Foreskin keratinocyte (primary cell): ENCODE measurements at places on chromosomes 7 and 10.

- DNase-seq: no peak
Measured at GRCh38 chr7:50418526-50419290, 31.4 kb downstream of the FIGNL1 start.

DNA sequence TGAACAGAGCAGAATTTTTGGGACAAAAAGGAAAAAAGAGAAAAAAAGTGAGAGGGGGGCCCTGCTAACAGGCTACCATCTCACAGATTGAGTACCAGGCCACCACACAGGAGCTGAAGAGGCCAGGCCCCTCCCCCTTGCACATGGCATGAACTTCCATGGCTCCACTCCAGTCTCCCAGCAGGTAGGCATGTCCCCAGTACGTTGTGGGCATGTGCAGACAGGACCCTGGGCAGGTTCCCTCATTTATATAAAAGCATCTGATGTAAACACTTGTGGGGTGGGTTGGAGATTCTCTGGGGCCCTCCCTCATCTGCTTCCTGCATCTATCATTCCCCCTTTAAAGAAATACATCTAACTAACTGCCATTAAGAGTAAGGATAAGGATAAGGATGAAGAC is 45.0 kb upstream of the AKR1C1 start:
- no peak for DNase-seq

- DNase-seq: no peak
Measured at GRCh38 chr7:35260246-35260645, 6.3 kb upstream of the TBX20 start.

GRCh38 chr7:20021831-20022230 is 195.4 kb downstream of the MACC1 start:
- no peak for DNase-seq

DNA sequence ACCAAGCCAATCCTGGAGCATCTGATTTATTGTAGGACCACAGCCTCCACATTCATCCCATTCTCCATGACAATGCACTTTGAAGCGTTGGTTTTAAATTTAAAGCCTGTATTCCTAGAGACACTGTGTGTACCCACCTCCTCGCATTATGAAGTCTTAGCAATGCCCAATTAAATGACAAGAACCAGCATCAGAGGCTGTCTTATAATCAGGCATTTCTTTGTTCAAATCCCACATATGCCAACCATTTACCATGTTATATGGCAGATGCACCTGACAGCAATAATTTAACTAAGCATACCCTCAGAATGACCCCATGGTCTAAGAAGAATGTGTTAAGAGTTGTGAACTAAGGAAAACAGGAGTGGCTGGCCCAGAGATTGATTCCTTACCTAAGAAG is 188.2 kb downstream of the IPMK start:
- DNase-seq: no peak

GRCh38 chr10:10845185-10845584 is 172.5 kb upstream of the CELF2 start:
- no peak for DNase-seq

GRCh38 chr7:148697256-148698006 is 1.3 kb upstream of the CUL1 start:
- DNase-seq: no peak

DNA sequence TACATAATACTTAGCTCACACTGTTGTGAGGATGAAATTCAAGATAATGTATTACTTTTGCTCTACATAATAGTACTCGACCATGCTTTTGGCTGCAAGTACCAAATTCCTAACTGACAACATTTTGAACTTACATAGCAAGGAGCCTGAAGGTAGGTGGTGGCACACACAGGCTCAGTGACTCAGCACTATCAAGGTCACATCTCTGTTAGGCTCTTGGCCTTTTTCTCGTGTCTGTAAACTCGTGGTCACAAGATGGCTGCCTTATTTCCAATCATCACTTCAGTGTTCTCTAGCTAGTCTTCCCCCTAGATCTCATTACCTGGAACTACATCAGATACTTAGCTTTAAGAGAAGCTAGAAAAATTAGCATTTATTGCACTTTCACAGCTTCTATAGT is 61.4 kb upstream of the ABCB5 start:
- no peak for DNase-seq

DNA sequence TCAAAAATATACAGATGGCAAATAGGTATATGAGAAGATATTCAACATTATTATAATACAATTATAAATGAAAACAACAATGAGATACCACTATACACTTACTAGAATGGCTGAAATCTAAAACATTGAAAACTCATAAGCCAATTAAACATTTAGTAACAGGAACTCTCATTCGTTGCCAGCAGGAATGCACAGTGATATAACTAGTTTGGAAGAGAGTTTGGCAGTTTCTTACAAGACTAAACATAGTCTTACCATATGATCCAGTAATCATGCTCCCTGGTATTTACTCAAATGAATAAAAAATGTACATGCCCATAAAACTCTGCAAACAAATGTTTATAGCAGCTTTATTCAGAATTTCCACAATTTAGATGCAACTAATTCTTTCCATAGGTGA is 476.2 kb upstream of the COBL start:
- DNase-seq: no peak

DNA sequence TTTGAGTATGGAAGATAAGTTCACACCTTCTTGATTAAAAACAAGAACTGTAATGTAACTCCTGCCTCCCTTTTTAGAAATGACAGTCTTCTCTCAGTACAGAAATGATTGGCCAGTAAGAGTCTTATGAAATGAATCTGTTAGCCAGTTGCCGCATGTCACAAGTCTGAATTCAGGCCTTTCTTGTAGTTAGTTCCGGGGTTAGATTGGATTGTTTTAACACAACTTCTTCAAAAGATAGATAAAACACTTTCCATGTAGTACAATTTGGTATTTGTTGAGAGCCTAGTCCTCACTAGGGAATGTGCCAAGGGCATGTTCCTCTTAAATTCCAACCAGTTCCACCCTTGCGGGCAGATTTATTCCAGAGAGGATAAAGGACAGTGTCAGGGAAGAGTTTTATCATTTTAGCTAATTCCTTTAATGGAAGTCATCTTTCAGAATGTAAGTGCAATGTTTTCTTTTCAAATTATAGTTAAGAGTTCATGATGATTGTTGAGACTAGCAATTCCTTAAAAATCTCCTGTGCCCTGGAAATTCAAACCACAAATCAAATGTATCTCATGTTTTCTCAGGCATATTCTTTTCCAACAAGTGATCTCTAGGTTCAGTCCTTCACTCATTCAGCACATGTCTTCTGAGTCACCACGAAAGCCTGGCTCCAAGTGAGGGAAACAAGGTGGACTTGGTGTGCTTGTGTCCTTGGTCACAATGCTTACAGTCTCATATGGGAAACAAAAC is 4.1 kb downstream of the FHIP2A start:
- no peak for DNase-seq

DNA sequence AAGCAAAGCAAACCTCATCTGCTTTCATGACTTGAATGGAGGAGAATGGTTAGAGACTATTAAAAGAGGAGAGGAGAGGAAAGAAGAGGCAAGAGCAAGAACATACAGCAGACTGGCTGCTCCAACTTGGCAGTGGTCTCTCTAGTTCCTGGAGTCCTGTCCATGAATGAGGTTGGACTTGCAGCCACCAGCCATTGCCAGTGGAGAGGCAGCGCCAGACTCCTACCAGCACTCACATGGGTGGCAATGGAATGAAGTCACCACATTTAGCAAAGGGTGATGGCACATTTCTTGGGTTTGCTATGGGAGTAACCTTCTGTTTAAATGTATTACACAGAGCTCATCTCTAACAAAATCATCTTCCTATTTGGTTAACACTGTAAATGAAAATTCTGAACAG is 257.8 kb upstream of the IMMP2L start:
- DNase-seq: no peak

DNA sequence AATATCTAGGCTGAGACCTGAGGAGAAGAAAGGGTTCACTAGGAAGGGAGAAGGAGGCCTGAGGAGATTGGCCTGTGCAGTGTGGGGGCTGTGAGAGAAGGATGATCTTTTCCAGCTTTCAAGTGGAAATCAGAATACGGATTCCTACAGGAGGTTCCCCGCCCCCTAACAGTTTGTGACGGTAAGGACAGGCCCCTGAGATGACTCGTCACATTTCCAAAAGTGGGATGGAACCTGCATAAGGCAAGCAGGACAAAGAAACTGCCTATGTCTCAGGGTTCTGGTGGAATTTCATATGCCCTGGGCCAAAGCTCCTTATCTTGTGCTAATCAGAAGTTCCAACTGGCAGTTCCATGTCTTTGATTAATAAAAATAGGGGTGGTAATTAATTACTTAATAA is 275.6 kb downstream of the SNX10 start:
- no peak for DNase-seq

- no peak for DNase-seq
Measured at GRCh38 chr10:113459626-113460280, 93.1 kb upstream of the HABP2 start.

DNA sequence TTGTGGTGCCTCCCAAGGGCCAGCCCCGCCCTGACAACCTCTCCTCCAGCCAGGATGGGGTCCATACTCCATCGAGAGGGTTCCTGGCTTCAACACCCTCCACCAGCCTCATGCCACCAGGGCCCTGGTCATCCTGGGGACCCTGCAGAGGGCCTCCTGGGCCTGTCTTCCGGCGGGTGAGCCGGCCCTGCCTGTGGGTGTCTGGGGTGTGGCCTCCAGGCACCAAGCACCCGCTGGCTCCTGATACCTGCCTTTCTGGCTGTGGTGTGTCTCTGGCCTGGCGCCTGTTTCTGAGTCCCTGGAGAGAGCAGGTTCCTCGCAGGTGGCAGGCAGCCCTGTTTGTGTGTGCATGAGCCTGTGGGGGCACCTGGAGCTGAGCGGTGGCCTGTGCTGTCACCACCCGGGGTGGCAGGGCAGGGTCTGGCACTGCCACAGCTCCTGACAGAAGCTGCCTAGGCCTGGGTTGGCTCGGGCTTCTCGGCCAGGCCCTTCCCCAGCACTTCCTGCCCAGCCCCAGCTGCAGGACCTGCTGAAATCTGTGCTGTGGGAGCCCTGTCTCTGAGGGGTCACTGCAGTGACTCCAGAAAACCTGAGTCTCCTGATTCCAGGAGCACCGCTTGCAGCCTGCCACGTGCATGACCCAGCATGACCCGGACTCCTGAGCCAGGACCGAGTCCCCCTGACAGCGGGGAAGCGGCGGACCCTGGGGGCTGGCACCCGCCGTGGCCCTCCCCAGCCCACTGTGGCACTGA is 18.4 kb downstream of the ADAM8 start:
- DNase-seq: peak; percentile 15

- DNase-seq: no peak
Measured at GRCh38 chr7:69184339-69184738, 413.9 kb upstream of the AUTS2 start.

DNA sequence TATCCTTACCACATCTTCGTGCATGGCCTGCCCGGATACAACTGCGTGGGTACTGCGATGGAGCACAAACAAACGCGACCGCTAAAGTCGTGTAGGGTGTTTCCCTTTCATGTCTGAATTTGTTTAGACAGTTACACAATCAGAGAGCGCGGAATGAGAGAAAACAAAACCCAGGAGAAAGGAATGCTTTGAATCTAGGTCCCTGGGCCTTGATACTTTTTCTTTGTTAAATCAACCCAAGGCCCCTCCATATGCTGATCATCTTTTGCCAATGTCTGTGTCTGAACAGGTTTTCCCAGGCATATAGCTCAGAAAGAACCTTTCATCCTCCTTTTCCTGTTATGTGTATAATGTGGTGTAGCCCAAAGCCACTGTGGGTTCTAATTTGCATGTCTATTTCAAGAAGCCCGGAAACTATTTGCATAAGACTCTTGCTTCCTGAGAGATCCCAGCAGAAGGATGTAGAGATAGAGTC is 145.8 kb downstream of the FRMD4A start:
- peak; percentile 88 for DNase-seq

DNA sequence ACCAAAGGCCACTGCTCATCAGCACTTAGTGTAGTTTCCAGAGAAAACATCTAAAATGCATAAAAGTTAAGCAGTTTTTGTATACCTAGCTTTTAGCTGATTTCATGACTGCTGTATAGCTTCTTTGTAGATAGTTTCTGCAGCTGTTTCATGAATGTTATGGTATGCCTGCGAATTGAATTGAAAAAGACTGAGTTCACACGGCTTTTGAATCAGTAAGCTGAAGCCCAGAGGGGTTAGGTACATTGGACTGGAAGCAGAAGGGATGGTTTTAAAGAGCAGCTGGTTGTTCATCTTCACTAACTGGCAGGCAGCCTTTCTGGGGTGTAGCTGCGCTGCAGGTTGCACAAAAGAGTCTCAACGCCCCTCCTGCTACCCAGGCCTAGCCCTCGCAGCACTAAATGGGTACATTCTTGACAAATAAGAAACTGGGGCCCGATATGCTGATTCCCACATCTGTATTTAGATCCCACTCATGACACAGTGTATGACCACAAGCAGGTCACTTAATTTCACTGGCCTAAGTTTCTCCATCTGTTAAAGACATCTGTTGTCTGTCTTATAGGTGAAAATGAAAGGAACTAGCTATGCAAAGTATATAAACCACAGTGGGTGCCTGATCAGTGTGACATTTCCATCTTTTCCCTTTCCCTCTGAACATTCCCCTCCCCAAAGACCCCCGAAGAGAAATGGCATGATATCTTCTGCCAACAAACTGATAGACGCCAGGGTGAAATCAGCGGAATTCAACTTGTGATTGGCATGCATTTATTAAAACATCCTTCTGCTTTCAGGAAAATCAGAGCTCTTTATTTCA is 85.9 kb upstream of the AGBL3 start:
- DNase-seq: no peak

GRCh38 chr7:132485600-132486273 is 90.5 kb downstream of the PLXNA4 start:
- no peak for DNase-seq

DNA sequence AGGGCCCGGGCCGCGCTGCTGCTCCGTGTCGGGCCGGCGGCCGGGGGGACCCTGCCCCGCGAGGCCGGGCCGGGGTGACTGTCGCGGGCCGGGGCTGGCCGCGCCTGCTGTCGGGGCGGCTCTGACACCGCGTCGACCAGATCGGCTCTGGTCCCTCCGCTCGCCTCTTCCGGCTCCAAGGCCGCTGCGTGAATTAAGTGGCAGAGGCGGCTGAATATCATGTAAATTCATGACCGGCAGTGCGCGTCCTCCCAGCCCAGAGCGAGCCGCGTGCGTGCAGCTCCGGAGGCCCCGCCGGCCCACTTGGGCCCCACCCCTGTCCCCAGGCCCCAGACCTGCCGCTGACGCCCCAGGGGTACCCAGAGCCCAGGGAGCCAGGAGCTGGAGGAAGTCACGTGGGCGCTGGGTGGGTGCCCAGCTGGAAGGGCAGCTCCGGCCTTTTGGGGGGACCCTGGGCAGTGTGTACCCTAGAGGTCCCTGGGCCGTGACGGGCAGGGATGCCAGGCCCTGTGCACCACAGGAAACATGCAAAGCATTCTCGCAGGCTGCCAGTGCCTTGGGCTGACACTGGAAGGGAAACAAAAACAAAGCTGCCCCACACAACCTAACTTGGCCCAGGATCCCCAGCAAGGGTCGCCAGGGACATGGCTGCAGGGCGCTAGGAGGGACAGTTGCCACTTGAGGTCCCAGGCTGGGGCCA is 584.0 kb upstream of the MKI67 start:
- no peak for DNase-seq
